H1 (cell line): ENCODE measurements at places on chromosomes 5 and 9. TPM values are rescaled to one million over a fixed set of nuclear protein-coding genes. Genes with fewer than 3 reads are reported as not detected.

DNA sequence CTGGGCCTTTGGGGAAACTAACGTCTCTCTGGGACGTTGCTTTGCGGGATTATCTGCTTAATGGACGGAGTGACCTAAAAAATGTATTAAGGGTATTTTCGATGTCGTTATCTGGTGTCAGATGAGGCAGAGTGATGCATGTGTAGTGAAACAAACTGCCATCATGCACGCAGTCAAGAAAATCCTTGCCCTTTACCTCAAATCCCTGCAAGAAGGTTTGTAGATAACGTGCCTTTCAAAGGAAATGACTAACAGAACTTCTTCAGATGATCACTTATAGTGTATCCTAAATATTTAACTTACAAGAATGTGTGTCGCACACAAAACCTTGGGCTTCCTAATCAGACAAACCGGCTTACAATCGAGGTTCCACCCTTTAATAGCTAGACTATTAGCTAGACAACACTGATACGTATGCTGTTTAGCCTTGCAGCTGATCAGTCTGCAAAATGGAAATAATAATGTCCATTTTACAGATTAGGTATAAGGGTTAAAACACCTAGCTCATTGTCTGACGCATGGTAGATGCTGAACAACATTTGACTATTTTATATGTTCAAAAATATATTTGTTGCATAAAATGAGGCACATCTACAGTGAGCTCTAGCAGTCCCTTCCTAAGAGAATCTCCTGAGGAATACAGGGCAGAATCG, 541 bp upstream of the TBCA start:
- peak overlapping the region; percentile 72; the same call in 1 of the 2 replicates for H3K4me3 ChIP-seq
- DNase-seq, result no peak
- peaks cover 14% of the 10 kb centered on the region; the same call in 1 of the 2 replicates for H3K4me1 ChIP-seq
- no peak overlapping the region for H3K27ac ChIP-seq

DNA sequence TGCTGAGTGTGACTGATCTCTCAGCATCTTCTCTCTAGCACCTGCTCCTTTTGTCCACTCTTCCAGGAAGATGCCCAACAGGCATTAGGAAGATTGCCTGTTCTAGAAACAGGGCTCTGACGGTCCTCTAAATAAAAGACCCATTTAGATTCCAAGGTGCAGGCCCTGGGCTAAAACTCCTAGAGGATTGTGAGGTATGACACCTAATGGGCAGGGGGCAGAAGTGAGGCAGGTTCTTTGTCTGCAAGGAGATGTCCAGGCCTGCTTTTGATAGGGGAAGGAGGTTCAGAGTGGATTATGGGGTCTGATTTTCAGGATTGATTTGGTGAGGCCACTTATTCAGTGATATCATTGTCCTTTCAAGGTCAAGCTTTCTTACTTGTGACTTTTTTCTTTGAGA, 140.8 kb upstream of the TRPC7 start:
- no peak overlapping the region for H3K27ac ChIP-seq
- H3K27me3 ChIP-seq, result no peaks in the 10 kb centered on the region
- peaks cover under 1% of the 10 kb centered on the region for H3K4me1 ChIP-seq

The BTNL8 gene
- 0.27 and 0.48 TPM in 2 replicates for total RNA-seq

GRCh38 chr5:73376618-73377170, 71.9 kb downstream of the FOXD1 start:
- peaks cover 28% of the 10 kb centered on the region for H3K27me3 ChIP-seq
- H3K27ac ChIP-seq, result no peak overlapping the region
- no peak for DNase-seq
- no peak overlapping the region for H3K4me3 ChIP-seq
- no peaks in the 10 kb centered on the region for H3K4me1 ChIP-seq

DNA sequence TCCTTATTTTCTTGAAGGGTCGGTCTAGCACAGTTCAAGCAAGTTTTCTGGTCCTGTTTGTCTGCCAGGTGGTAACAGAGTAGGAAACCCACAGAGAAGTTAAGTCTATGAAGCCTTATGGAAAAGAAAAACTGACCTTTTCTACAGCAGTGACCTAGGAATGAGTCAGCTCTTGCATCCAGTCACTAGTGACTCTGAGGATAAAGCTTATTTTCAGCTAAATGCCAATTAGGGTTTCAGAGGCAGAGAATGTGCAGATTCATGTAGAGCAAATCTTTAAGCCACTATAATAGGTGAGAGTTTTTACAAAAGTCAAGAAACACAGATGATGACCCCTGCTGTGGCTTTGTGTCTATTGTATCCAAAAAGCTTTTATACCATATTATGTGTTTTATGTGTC, 100.7 kb downstream of the CWC27 start:
- DNase-seq, result no peak
- H3K27me3 ChIP-seq, result no peaks in the 10 kb centered on the region
- no peak overlapping the region for H3K4me3 ChIP-seq
- 0 out of 2 replicates have a peak, but pooled peaks cover 3% of the 10 kb centered on the region for H3K4me1 ChIP-seq

DNA sequence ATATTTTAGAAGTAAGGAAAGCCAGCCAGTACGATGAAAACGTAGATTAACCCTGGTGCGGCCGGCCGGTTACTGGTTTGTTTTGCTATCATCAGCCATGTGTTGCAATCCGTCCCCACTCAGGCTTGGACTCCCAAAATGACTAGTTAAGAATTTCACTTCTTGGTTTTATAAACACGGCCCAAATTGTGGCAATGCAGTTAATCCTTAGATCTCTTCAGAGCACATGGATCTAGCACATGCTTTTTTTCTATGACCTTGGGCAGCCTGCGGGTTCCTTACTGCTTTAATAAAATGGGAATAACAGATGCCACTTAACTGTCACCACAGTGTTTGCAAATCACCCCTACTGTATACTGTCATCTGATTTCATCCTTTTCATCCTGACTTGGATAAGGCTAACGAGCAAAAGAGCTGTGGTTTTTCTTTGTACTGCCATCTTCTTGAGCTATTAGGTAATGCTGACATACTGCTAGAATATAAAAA, 1.5 kb downstream of the NDFIP1 start:
- no peak for DNase-seq
- H3K36me3 ChIP-seq, result no peaks in the 10 kb centered on the region
- H3K4me3 ChIP-seq, result peak overlapping the region; percentile 69
- H3K27me3 ChIP-seq, result peaks cover 5% of the 10 kb centered on the region
- peaks cover 7% of the 10 kb centered on the region for H3K4me1 ChIP-seq

The ZNF454 gene
- total RNA-seq, result 0.88 and 1.2 TPM in 2 replicates

The SV2C gene
- total RNA-seq, result 0.08 and 0.24 TPM in 2 replicates

The SCGB3A1 gene
- not detected in 2 replicates for total RNA-seq

The PRR7 gene
- total RNA-seq, result 8.0 and 8.6 TPM in 2 replicates

DNA sequence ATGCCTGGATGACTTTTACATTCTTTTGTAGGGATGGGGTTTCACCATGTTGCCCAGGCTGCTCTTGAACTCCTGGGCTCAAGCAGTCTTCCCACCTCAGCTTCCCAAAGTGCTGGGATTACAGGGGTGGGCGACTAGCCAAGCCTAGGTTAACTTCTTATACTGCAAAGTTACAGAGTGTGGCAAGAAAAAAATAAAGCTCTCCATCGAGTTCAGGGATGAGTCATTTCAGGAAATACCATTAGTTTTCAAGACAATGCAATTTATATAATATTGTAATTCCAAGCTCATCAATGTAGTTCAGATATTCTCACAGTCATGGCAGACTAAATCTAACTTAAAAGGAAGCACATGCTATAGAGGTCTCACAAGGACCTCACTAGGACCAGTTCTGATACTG, 11.5 kb upstream of the ABO start:
- no peaks in the 10 kb centered on the region for H3K27me3 ChIP-seq
- H3K4me3 ChIP-seq, result no peak overlapping the region
- no peaks in the 10 kb centered on the region for H3K4me1 ChIP-seq
- no peak overlapping the region for H3K27ac ChIP-seq

DNA sequence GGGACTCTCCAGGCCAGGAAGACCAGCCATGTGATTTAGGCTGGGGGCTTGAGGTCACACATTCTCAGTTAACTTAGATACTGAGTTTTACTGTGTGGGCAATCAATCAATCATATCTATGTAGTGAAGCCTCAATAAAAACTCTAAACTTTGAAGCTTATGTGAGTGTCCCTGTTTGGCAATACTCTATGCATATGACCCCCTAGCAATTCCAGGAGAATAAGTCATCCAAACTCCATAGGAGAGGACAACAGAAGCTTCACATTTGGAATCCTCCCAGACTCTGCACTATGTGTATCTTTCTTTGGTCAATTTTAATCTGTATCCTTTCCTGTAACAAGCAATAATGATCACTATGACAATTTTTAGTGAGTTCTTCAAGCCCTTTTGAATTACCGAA, 216.8 kb upstream of the RGMB start:
- DNase-seq, result no peak
- no peak overlapping the region for H3K4me3 ChIP-seq
- H3K36me3 ChIP-seq, result no peaks in the 10 kb centered on the region
- no peaks in the 10 kb centered on the region for H3K27me3 ChIP-seq
- H3K4me1 ChIP-seq, result no peaks in the 10 kb centered on the region
- no peak overlapping the region for H3K27ac ChIP-seq

DNA sequence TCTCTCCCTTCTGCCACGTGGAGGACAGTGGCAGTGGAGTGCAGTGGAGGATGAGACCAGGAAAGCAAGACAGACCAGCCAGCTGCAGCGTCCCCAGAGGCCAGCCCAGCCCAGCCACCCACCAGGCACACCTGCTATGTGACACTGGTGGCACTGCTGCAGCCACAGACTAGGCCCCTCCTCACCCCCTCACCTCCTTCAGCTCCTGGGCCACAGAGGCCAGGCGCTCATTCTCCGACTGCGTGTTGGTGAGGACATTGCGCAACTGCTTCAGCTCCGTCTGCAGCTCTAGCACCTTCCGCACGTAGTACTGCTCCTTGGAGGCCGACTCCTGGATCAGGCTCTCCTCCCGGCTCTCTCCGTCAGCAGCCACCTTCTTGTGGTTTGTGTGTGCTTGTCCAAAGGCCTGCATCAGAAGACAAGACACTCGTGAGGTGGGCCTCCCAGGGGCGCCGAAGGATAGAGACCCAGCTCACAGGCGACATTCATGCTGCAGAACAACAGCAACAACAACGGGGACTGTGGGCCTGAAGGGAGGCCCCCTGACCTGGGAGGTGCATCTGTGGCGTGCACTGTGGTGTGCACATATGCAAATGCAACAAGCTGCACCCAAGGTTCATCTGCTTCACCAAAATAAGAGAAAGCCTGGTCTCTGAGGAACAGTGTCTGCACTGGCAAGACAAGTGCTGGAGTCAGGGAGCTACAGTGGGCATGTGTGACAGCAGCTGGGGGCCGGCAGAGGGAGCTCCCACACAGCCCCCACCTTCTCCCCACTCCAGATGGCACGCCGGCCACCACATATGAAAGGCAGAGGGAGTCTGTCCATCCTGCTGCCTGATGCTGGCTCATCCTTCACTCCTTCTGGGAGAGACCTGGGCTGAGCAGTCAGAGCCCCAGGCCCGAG, 35.5 kb downstream of the BICD2 start:
- H3K4me3 ChIP-seq, result no peak overlapping the region
- peak; percentile 39 for DNase-seq
- H3K36me3 ChIP-seq, result no peaks in the 10 kb centered on the region
- H3K27me3 ChIP-seq, result no peaks in the 10 kb centered on the region
- H3K4me1 ChIP-seq, result no peaks in the 10 kb centered on the region
- no peak overlapping the region for H3K27ac ChIP-seq

The PCDHB10 gene
- 1.8 and 1.9 TPM in 2 replicates for total RNA-seq

The FOXE1 gene
- not detected in 2 replicates for total RNA-seq

The SLC4A9 gene
- total RNA-seq, result 0.15 and 0.28 TPM in 2 replicates

DNA sequence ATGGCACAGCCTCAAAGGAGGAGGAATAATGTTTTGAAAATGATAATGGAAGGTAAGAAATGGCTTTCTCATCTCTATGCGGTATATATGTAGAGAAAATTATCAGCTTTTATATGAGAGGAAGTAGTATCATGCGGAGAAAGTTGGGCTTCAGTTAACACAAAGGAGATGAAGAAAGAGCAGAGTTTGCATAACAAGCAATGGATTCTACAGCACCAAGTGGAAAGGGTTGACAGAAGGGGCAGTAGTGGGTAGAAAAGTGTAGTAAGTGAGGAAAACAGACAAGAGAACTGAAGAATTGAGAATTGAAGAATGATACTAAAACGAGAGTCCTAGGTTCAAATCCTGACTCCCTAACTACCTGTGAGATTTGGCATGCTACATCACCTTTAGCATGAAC, 51.0 kb downstream of the GNG10 start:
- no peak for DNase-seq
- H3K4me3 ChIP-seq, result no peak overlapping the region
- no peaks in the 10 kb centered on the region for H3K36me3 ChIP-seq
- no peaks in the 10 kb centered on the region for H3K27me3 ChIP-seq

GRCh38 chr5:78467752-78468357, 107.4 kb downstream of the SCAMP1 start:
- no peaks in the 10 kb centered on the region for H3K27me3 ChIP-seq
- H3K4me1 ChIP-seq, result no peaks in the 10 kb centered on the region
- DNase-seq, result no peak
- no peak overlapping the region for H3K27ac ChIP-seq
- no peak overlapping the region for H3K4me3 ChIP-seq
- H3K36me3 ChIP-seq, result no peaks in the 10 kb centered on the region

The DOCK2 gene
- total RNA-seq, result 5.7 and 8.5 TPM in 2 replicates

- no peaks in the 10 kb centered on the region for H3K27me3 ChIP-seq
- no peak overlapping the region for H3K4me3 ChIP-seq
- peaks cover 6% of the 10 kb centered on the region for H3K4me1 ChIP-seq
- DNase-seq, result no peak
- H3K27ac ChIP-seq, result no peak overlapping the region
These were observed 2.1 kb downstream of the MAMDC4 start for GRCh38 chr9:136854113-136854841.

The BNC2 gene
- 26.8 and 28.1 TPM in 2 replicates for total RNA-seq

The SPIN1 gene
- total RNA-seq, result 139 and 143 TPM in 2 replicates

The HMMR gene
- total RNA-seq, result 70.6 and 77.3 TPM in 2 replicates

The TPPP gene
- total RNA-seq, result 0.65 and 0.93 TPM in 2 replicates

GRCh38 chr9:95053611-95054570, 263.6 kb downstream of the FANCC start:
- H3K36me3 ChIP-seq, result no peaks in the 10 kb centered on the region
- peaks cover 4% of the 10 kb centered on the region for H3K4me1 ChIP-seq
- DNase-seq, result no peak
- H3K27me3 ChIP-seq, result peaks cover 2% of the 10 kb centered on the region
- no peak overlapping the region for H3K27ac ChIP-seq

The SPZ1 gene
- not detected in 2 replicates for total RNA-seq

GRCh38 chr9:136657974-136658848, 4.5 kb upstream of the EGFL7 start:
- no peaks in the 10 kb centered on the region for H3K36me3 ChIP-seq
- DNase-seq, result peak; percentile 45
- H3K27me3 ChIP-seq, result no peaks in the 10 kb centered on the region
- no peak overlapping the region for H3K27ac ChIP-seq
- H3K4me3 ChIP-seq, result no peak overlapping the region

GRCh38 chr9:14441115-14441514, 127.2 kb upstream of the NFIB start:
- no peaks in the 10 kb centered on the region for H3K36me3 ChIP-seq
- no peak for DNase-seq
- no peak overlapping the region for H3K27ac ChIP-seq
- no peaks in the 10 kb centered on the region; the same call in 1 of the 2 replicates for H3K4me1 ChIP-seq
- no peaks in the 10 kb centered on the region for H3K27me3 ChIP-seq
